Stimulated activated CD8-positive, alpha-beta memory T cell treated with anti-CD3 and anti-CD28 coated beads, Interleukin-4, amount 100 ng/mL, for 4 hours (primary cell): ENCODE measurements at places on chromosomes 7 and 10.

DNA sequence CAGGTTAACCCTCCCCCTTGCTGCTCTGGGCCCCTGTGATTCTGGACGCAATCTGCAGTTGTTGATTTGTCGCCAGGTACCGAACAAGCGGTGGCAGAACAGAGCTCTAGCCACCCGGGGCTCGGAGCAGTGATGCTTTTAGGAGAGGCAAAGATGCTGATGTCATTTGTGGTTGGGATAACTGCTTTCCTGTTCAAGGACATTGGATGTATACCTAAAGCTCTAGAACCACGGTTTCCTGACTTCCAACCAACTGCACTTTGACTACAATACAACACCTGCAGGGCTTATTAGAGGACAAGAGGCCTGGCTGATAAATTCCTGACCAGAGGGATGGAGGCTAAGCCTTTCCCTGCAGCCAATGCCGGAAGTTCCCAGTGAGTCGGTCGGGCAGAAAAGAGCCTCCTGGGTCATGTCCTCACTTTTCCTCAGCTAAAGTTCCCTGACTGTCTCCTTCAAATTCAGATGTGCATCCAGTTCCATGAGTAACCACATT, 6.5 kb upstream of the RBM20 start:
- no peak for DNase-seq

GRCh38 chr10:126065751-126066377, 169.5 kb downstream of the FANK1 start:
- DNase-seq = no peak

DNA sequence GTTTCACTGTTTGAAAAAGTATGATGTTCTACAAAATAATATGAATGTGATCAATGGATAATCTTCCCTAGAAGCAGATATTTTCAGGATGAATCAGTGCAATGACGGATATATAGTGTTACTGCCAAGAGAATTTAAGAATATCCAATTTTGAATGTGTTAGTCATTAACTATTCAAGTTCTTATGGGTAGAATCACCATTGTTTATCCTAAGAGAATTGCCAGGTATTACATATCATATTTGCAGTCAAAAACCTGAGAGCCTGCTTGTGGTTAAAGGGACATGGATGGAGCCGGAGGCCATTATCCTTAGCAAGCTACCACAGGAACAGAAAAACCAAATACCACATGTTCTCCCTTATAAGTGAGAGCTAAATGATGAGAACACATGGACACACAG, 26.9 kb downstream of the AHR start:
- DNase-seq = no peak

DNA sequence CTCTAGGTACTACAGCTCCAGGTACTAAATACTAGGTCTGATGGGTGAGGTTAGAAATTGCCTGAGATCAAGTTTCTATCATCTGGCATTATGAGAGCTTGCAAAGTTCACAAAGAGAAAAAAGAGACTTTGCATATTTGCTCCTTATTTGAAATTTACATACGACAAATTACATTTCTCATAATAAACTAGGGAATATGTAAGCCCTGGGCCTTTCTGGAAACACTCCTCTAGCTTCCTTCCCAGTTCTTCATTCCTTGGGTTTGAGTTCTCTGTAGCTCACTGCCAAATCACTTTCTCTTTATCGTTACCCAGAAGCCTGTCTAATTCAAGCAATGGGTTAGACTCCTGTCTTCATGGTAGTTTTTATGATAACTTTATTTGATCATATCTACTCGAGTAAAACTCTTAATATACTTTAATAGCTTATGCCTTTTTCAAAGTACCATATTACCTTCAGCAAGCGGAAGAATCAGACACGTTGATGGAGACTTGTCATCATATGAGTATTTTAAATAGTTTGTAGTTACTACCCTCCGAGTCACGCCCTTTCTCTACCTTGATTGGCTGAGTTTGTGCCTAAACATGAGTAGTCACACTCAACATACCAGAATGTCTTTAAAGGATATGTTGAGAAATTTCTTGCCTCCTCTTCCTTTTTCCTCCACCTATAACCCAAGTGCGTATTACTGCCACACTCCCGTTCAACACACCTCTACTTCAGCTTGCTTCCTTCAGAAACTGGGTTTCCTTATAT, 150.5 kb downstream of the DKK1 start:
- no peak for DNase-seq

DNA sequence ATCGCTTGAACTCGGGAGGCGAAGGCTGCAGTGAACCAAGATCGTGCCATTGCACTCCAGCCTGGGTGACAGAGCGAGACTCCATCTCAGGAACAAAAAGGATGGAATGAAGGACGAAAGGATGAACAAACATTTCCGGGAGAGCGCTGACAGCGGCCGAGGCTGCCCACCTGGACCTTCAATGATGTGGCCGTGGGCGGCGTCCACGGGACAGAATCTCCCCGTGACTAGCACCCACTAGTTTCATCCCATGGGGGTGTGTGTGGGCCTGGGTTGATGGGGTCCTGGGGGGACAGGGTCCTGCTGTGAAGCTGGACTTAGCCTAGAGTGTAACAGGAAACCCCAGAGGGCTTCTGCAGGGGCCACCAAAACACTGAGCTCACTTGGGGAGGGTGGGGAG, 32.8 kb downstream of the MICALL2 start:
- DNase-seq = no peak
